Vagina (tissue), 2 donors: ENCODE measurements at places on chromosomes 6 and 20.

GRCh38 chr6:39223555-39223954 lies 5.7 kb downstream of the KCNK5 start:
- DNase-seq = no peak

- peak; percentile 65 for DNase-seq
Measured at GRCh38 chr20:24699321-24700165, 230.1 kb downstream of the SYNDIG1 start.

DNA sequence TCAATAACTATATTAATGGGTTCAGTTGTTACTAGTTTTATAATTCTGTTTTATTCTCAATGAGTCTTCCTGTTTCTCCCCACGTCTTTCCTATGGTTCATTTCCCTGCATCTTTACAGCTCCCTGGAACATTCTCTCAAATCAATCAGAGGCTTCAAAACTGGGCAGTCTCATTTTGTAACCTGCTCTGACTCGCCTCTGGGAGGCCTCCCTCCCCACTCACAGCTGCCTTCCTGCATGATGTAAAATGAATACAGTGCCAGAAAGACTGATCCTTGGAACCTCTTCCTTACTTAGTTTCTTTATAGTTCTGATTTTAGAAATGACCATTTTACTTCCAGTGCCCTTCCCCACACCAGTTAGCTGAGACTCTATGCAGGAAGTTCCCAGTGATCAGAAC lies 103.9 kb downstream of the ESR1 start:
- no peak for DNase-seq

DNA sequence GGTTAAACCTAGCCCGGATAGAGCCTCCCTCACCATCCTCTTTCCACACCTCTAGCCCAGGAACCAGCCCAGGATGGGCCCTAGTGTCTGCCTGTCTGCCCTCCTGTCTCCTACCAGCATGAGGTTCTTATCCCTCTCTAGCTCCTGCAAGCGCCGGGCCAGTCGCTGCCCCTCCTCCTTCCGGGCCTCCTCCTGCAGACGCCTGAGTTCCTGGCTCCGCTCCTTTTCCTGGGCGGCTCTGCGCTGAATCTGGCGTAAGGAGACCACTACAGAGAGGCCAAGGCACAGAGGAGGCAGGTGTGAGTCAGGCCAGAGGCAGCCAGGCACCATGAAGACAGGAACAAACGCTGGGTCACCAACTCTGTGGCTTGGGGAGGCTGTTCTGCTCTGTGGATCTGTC lies 4.3 kb upstream of the PSORS1C2 start:
- no peak for DNase-seq

GRCh38 chr20:51803148-51803854 lies 980 bp upstream of the SALL4 start:
- DNase-seq = no peak

DNA sequence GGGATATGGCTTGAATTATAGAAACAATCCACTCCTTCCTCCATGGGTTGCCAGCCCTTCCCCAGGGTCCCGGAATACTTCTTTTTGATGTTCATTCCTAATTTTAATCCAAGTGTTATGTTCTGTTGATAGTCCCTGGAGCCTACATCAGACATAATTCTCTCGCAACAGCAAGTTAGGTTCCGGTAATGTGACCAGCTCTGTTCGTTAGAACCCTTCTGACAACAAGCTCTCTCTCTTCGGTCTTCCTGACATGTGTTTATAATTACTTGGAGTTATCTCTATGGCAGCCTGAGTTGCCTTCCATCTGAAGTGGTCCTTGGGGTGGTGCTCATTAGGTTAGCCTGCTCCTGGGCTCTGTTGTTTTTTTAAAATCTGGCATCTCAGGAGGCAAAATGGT lies 506.9 kb upstream of the JARID2 start:
- no peak for DNase-seq

DNA sequence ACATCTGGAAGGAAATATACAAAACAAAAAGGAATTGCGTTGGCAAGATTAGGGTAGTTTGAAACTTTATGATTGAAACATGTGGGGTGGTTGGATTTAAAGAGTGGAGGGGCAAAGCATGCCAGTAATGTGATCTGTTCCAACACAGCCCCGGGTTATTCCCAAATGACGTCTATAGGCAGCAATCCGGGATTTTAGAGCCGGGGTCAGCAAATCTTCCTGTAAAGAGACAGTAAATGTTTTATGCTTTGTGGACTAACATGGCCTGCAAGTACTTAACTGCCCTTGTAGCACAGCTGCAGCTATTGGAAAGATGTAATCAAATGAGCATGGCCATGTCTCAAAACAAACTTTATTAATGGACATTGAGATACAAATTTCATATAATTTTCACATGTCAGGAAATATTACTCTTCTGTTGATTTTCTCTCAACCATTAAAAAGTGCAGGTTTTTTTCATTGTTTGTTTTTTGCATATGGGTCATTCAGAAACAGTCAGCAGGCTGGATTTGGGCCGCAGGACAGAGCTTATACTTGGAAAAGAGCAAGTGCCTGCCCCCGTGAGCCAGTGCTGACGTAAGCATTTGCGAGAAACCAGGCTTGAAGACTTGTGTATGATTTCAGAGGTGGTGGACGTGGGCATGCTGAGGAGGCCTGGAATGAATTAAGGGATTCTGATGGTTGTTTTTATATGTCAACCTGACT lies 136.5 kb downstream of the DOK5 start:
- no peak for DNase-seq

DNA sequence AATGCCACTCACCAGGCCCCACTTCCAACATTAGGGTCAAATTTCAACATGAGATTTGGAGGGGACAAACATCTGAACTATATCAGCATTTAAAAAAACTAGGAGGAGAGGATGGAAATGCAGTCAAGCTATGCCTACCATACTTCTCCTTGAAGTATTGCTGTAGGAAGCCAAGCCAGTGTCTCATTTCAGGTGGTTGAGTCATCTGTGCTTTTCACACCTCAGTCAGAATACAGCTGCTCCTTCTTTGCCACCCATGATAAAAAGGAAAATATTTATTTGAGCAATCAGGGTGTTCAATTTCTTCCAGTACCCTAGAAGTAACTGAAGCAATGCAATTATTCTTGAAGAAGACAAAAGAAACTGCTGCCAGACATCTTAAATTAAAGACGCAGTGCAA lies 47.0 kb upstream of the EEF1E1 start:
- DNase-seq = no peak

GRCh38 chr20:32553618-32554017 lies 31.5 kb downstream of the NOL4L start:
- DNase-seq = no peak

GRCh38 chr20:18466894-18467730 lies at the start of the genes DZANK1 and POLR3F:
TSS of gene DZANK1 (minus strand) at chr20:18467030. CDS start at chr20:18465358, 1,672 bp downstream.
TSS of gene POLR3F (plus strand) at chr20:18467390. CDS start at chr20:18467507, 117 bp downstream.
- DNase-seq = no peak

DNA sequence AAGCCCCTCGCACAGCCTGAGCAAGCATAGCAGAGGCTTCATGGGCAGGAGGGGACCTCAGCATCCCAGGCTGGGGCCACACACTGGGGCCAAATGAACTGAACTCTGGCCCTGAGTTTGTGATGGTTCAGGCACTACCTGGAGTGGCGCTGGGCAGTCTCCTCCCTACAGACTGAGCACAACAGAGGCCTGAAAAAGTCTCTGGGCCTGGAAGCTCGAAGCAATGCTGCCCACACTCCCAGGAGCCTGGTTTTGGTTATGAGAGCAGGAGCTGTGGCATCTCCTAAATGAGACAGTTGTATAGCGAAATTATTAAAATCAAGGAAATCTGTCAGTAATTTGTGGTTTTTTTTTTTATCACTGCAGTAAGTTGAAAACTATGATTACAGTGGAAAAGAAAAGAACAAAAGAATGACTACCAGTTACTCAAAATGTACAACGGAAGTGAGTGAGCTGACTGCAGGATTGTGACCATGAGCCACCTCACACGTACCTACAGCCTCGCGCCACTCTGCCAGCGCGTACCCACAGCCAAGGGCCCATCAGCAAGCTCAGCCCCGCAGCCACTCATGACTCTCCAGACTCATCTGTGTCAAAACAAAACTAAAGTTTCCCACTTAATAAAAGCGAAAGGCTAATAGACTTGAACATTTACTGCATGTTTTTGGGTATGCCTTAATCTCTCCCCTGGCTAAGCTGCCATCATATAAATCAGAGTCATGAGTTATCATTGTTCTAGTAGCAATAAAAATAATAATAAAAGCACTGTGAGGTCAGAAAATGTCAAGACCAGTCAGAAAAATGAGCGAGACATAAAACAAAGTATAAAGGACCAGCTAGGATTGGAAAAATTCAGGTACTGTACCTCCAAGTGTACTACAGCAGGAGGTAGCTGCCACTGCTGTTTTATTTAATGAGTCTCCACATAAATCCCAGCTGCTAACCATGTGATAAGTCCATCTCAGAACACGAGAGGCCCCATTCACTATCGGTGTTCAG lies 177.0 kb downstream of the FOXC1 start:
- no peak for DNase-seq

DNA sequence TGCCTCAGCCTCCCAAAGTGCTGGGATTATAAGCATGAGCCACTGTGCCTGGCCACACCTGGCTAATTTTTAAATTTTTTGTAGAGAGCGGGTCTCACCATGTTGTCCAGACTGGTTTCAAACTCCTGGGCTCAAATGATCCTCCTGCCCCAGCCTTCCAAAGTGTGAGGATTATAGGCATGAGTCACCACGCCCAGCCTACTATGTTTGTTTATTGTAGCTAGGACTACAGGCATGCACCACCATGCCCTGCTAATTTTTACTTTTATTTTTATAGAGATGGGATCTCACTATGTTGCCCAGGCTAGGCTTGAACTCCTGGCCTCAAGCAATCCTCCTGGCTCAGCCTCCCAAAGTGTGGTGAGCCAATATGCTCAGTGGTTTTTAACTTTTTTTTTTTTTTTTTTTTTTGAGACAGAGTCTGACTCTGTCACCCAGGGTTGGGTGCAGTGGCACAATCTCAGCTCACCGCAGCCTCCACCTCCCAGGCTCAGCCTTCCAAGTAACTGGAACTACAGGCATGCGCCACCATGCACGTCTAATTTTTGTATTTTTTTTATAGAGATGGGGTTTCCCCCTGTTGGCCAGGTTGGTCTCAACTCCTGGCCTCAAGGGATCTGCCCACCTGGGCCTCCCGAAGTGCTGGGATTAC lies 12.0 kb upstream of the DDX43 start:
- no peak for DNase-seq

DNA sequence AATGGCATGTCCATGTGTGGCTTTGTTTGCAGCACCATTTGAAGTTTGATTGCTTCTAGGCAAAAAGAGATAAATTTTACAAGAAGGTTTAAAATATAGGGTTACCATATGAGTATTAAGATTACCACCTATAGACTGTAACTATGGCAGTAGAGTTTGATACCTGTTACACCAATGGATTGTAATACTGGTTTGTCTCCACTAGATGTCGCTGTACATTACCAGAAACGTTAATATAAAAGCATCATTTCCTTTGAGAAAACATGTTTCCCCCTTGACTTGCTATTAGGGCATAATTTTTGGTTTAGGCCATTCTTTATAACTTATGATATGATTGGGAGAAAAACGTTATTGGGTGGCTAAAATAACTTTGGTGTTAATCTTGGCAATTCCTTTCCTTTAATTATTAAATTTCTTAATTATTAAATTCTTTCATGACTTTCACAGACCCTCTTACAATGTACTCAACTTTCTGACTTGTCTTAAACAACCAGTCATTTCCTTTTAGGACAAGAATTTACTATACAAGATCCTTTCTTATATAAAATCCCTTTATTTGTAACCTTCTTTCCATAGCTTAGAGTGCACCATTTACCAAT lies 42.8 kb downstream of the HLA-DPB1 start:
- no peak for DNase-seq

DNA sequence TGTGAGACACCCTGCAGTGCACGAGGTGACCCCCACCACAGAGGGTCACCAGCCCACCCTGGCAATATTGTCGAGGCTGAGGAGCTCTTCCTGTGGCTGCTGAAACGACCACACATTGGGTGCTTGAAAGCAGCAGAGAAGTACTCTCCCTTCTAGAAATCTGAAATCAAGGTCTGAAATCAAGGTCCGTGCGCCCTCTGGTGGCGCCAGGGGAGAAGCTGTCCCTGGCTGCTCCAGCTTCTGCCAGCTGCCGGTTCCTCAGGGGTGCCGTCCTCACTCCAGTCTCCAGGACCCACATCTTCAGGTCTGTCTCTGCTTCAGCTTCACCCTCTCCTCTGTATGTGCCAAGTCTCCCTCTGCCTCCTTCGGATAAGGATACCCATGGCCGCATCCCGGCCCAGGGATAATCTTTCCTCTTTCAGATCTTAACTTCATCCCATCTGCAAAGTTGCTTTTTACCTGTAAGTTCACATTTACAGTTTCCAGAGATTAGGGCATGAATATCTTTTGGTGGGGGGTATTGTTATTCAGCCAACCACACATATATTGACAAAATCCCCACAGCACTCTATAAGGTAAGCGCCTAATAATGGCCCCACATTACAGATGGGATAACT lies 108.3 kb upstream of the PHACTR3 start:
- no peak for DNase-seq

DNA sequence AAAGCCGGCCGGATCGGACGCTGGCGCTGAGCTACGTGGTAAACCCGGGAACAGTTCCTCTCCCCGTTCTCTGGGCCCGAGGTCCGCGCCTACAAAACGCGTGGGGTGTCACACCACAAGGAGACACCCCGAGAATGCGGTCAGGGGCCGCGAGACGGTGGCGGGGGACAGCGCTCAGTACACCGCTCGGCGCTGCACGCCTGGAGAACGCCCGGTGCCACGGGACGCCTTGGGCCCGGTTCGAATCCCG lies 670 bp downstream of the NCOA5 start:
- DNase-seq = no peak

GRCh38 chr20:40497899-40498691 lies 190.9 kb downstream of the MAFB start:
- no peak for DNase-seq

GRCh38 chr6:36753671-36754405 lies 56.2 kb downstream of the RAB44 start:
- DNase-seq = no peak

- no peak for DNase-seq
Measured at GRCh38 chr20:53664121-53664520, 70.5 kb upstream of the ZNF217 start.

DNA sequence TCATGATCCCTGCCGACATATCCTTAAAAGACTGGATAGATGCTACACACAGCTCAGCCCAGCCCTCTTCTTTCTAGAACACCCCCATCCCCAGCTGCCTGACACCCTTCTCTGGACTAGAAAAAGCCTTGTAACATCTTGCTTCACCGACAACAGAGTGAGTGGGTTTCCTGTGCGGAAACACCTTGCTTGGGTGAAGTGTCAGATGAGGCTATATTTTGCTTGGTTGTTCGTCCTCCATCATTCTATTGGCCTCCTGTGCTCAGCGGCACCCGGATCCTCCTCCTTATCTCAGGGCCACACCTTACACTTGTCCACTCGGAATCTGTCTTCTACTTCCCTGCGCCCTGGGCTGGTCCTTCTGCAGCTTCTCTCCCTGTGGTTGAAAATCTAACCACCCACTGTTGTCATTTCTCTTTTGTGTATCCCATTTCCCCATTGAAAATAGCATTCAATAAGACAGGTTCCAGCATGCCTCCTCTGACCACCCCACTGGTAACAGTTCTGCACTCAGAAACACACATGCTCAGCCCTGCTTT lies 101.3 kb upstream of the MLN start:
- DNase-seq = no peak

DNA sequence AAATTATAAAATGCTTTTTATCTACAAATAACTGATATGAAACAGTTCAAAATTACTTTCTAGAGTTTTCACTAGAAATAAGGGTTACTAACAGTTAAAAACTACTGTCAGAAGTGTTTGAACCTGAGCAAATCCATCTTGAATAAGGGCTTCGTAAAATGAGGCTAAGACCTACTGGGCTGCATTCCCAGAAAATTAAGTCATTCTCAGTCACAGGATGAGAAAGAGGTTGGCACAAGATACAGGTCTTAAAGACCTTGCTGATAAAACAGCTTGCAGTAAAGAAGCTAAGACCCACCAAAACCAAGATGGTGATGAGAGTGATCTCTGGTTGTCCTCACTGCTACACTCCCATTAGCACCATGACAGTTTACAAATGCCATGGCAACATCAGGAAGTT lies 93.7 kb downstream of the PLG start:
- DNase-seq = no peak
